Activated T-cell treated with anti-CD3 and anti-CD28 coated beads, Interleukin-2, amount 50 U/mL, for 72 hours (primary cell): ENCODE measurements at places on chromosomes 12 and 14.

DNA sequence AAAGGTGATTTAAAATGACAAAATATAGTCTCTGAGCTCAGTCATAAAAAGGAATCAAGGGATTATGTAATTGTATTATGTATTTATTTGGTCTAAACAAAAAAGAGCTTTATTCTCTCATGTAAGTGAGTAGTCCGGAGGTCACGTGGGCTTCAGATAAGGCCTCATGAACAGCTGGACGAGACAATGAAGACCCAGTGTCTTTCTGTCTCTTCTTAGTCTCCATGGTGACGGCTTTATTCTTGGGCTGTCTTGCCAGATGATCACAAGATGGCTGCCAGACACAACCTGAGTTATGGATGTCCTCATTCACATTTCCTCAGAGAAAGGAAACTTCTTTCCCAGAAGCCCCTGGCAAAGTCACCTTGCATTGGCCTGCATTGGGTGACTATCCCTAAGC is 98.6 kb downstream of the ARF6 start:
- no peak for DNase-seq

- DNase-seq = no peak
Observed at GRCh38 chr12:97408363-97408762, 54.2 kb upstream of the RMST start.

DNA sequence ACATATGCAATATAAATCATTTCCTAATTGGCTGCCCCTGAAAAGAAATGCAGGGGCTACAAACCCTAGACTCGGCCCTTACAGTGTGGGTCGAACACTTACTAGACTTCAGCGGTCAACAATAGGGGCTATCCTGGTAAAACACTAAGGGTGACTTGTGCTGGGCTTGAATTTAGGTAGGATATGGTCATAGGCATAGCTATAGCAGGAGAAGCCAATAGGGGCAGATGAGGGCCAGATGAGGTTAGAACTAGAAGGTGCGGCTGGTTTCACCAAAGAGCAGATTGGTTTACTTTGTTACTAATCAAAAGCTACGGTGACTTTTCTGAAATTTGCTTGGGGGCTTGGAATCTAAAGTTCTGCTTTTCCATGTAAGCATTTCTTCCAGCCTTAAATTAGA is 282.3 kb upstream of the DIO2 start:
- no peak for DNase-seq

GRCh38 chr14:72023128-72024042 is 91.2 kb downstream of the RGS6 start:
- DNase-seq = no peak

DNA sequence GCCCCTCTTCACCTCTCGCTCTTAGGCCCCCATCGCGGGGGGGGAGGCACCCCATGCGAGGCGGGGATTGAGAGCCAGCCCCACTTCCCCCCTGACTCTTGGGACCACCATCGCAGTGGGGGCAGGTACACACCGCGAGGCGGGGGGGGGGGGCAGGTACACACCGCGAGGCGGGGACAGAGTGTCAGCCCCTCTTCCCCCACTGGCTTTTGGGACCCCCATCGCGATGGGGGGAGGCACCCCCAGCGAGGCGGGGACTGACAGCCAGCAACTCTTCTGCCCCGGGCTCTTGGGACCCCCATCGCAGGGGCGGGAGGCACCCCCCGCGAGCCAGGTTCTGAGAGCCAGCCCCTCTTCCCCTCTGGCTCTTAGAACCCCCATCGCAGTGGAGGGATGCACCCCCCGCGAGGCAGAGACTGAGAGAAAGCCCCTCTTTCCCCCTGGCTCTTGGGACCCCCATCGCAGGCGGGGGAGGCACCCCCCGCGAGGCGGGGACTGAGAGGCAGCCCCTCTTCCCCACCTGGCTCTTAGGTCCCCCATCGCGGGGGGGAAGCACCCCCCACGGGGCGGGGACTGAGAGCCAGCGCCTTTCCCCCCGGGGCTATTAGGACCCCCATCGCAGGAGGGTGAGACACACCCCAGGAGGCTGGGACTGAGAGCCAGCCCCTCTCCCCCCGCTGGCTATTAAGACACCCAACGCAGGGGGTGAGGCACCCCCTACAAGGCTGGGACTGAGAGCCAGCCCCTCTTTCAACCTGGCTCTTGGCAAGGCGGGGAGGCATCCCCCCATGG is 196.5 kb upstream of the PZP start:
- DNase-seq = no peak
